Ovary (tissue), 10 donors: ENCODE measurements at places on chromosomes 1 and 21. TPM values are rescaled to one million over a fixed set of nuclear protein-coding genes. Genes with fewer than 3 reads are reported as not detected.

SMG5 gene
- 47.7 TPM for total RNA-seq

LCE1E gene
- not detected for total RNA-seq

MRPS15 gene
- total RNA-seq, result 48.8 TPM

LIN28A gene
- total RNA-seq, result 1.3 TPM

TM2D1 gene
- total RNA-seq, result 35.6 TPM

KRTAP19-3 gene
- total RNA-seq, result not detected

MASP2 gene
- 0.10 TPM for total RNA-seq

SPRR2E gene
- total RNA-seq, result 0.63 TPM

- H3K27ac ChIP-seq, result peak overlapping the region; percentile 80
- H3K4me1 ChIP-seq, result peaks cover 17% of the 10 kb centered on the region
- no peak overlapping the region for H3K4me3 ChIP-seq
- DNase-seq, result peak; percentile 87
Observed at GRCh38 chr1:9233241-9233941, 1.2 kb upstream of the H6PD start.

DNA sequence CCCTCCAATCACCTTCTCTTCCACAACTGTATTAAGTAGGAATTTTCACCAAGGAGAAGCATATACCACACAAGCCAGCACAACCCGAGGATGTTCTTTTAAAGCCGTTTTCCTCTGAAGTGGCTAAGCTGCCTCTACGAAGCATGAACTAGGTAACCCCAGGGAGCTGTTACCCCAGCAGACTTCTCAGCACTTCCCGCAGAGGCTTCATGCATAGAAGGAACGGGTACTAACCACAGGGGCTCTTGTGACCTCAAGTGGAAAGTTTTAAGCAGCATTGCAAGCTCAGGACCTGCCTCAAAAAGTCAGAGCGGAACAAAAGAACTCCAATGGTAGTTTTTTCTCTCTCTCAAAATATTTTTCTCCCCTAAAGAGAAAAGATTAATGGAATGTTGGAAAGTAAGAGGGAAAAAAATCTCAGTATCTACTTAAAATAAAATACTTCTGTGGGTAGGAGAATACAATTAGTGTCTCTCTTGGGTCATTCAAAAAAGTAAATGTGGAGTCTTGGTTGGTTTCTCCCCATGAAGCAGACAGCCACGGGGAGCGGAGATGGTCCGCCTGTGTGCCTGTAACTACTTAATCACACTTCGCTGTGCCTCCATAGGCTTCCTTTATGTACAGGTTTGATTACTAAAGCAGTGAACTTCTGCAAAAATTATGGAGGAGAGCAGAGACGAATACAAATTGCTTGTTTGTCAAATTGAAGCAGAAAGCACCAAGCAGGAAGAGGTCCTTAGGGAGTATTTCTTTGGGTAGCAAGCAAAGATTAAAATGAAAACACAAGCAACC is 40.9 kb downstream of the STX6 start:
- no peak for DNase-seq
- H3K4me1 ChIP-seq, result peaks cover 2% of the 10 kb centered on the region
- no peak overlapping the region for H3K4me3 ChIP-seq
- no peaks in the 10 kb centered on the region for H3K27me3 ChIP-seq

- H3K4me1 ChIP-seq, result no peaks in the 10 kb centered on the region
- no peaks in the 10 kb centered on the region for H3K27me3 ChIP-seq
- H3K4me3 ChIP-seq, result no peak overlapping the region
- no peak overlapping the region for H3K27ac ChIP-seq
- no peaks in the 10 kb centered on the region for H3K36me3 ChIP-seq
- DNase-seq, result no peak
Observed at GRCh38 chr1:71030026-71030425, 17.6 kb downstream of the PTGER3 start.

DNA sequence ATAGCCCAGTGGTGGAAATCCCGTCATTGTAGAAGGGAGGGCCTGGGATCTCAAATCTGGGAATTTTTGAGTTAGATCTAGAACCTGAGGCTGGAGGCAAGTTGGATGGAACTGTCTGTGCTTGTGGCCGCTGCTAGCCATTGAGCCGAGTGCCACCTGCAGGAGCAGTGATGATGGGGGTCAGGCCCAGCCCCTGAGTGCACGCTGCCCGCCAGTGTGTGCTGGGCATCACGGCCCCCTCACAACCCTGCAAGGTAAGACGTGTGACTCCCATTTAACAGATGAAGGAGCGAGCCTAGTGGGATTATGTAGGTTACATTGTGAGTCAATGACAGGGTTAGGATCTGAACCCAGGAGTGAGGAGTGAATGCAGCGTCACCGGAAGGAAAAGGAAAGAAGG is 407.2 kb downstream of the CAMTA1 start:
- H3K36me3 ChIP-seq, result no peaks in the 10 kb centered on the region
- no peaks in the 10 kb centered on the region for H3K4me1 ChIP-seq
- H3K27me3 ChIP-seq, result no peaks in the 10 kb centered on the region
- no peak overlapping the region for H3K4me3 ChIP-seq

GRCh38 chr1:178418284-178418955 is 78.3 kb downstream of the CLEC20A start:
- no peak for DNase-seq
- H3K27ac ChIP-seq, result no peak overlapping the region
- no peaks in the 10 kb centered on the region for H3K4me1 ChIP-seq
- H3K36me3 ChIP-seq, result no peaks in the 10 kb centered on the region
- no peaks in the 10 kb centered on the region for H3K27me3 ChIP-seq
- H3K4me3 ChIP-seq, result no peak overlapping the region

GRCh38 chr1:96515925-96516324 is 205.7 kb upstream of the PTBP2 start:
- no peaks in the 10 kb centered on the region for H3K27me3 ChIP-seq
- no peaks in the 10 kb centered on the region for H3K36me3 ChIP-seq
- no peak overlapping the region for H3K4me3 ChIP-seq
- no peak for DNase-seq

DNA sequence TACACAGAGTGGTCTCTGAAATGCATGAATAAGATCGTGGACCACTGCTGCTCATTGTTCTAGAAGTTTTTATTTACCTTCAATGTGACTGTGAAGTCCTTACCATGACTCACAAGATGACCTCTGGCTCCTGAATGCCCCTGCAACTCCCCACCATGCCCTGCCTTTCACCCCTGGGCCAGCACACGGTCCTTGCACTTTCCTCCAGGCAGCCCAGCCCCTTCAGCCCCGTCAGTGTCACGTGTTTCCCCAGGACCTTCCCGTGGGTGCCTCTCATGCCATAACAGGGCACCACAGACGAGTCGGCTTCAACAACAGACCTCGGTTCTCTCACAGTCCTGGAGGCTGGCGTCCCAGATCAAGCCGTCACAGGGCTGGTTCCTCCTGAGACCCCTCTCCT is 62.1 kb downstream of the B3GALT5 start:
- H3K27ac ChIP-seq, result no peak overlapping the region
- no peaks in the 10 kb centered on the region for H3K36me3 ChIP-seq
- DNase-seq, result no peak
- no peak overlapping the region for H3K4me3 ChIP-seq
- no peaks in the 10 kb centered on the region for H3K27me3 ChIP-seq

GRCh38 chr1:39509360-39510009 is 18.0 kb downstream of the BMP8A start:
- peak overlapping the region; percentile 50 for H3K27ac ChIP-seq
- H3K4me1 ChIP-seq, result no peaks in the 10 kb centered on the region
- H3K27me3 ChIP-seq, result no peaks in the 10 kb centered on the region
- no peak overlapping the region for H3K4me3 ChIP-seq

DNA sequence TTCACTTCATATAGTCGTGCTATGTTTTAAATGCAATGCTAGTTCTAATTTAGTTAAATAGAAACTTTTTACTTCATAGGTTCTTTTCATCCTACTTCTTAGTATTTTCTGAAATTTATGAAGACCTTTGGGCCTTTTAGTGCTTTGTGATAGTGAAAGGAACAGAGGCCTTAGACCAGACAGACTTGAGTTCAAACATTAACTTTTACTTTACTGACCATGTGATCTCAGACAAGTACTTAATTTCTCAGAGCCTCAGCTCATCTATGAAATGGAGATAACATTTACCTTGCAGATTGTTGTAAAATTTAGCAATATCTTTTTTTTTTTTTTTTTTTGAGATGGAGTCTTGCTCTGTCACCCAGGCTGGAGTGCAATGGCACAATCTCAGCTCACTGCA is 57.5 kb downstream of the AK5 start:
- no peak overlapping the region for H3K4me3 ChIP-seq
- H3K27ac ChIP-seq, result no peak overlapping the region
- H3K4me1 ChIP-seq, result no peaks in the 10 kb centered on the region
- no peak for DNase-seq

GRCh38 chr1:214843281-214843680 is 239.3 kb upstream of the KCNK2 start:
- no peaks in the 10 kb centered on the region for H3K4me1 ChIP-seq
- no peak overlapping the region for H3K27ac ChIP-seq
- no peaks in the 10 kb centered on the region for H3K36me3 ChIP-seq
- DNase-seq, result no peak
- H3K4me3 ChIP-seq, result no peak overlapping the region
- H3K27me3 ChIP-seq, result no peaks in the 10 kb centered on the region

DNA sequence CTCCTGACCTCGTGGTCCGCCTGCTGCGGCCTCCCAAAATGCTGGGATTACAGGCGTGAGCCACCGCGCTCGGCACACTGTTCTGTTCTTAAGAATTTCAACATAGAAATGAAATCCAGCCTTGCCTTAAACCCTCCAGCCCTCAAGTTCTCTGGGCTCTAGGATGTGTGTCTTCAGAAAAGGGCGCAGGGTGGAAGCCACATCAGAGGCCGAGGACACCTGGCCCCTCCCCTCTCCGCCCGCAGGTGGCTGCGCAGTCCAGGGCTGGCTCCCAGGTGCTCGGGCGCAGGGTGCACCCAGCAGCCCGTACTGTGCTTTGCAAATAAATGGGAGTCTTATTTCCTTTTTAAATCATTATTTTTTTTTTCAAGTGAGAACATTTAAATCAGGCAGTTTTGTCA is 2.0 kb upstream of the C1orf174 start:
- DNase-seq, result peak; percentile 57
- no peak overlapping the region for H3K4me3 ChIP-seq
- no peak overlapping the region for H3K27ac ChIP-seq
- no peaks in the 10 kb centered on the region for H3K36me3 ChIP-seq
- no peaks in the 10 kb centered on the region for H3K27me3 ChIP-seq

DNA sequence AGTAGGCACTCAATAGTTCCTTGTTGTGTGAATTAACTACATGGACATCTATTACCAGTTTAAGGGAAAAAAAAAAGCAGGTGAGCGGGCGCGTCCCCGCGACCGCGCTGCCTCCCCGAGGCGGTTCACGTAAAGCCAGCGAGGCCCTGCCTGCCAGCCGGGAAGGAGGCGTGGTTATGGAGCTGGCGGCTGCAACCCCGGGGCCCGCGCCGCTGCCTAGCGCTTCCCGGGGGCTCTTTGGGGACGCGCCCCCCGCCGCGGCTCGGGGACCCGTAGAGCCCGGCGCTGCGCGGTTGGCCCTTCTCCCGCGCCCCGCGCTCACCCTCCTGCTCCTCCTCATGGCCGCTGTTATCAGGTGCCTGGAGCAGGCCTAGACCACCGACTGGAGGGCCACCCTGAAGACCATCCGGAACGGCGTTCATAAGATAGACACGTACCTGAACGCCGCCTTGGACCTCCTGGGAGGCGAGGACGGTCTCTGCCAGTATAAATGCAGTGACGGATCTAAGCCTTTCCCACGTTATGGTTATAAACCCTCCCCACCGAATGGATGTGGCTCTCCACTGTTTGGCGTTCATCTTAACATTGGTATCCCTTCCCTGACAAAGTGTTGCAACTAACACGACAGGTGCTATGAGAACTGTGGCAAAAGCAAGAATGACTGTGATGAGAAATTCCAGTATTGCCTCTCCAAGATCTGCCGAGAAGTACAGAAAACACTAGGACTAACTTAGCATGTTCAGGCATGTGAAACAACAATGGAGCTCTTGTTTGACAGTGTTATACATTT is 2.6 kb upstream of the CC2D1B start:
- H3K27ac ChIP-seq, result no peak overlapping the region
- DNase-seq, result peak; percentile 58
- H3K36me3 ChIP-seq, result no peaks in the 10 kb centered on the region
- H3K27me3 ChIP-seq, result no peaks in the 10 kb centered on the region

- H3K4me1 ChIP-seq, result no peaks in the 10 kb centered on the region
- no peaks in the 10 kb centered on the region for H3K27me3 ChIP-seq
- H3K4me3 ChIP-seq, result no peak overlapping the region
- H3K36me3 ChIP-seq, result no peaks in the 10 kb centered on the region
Observed at GRCh38 chr1:77322061-77322900, 40.5 kb downstream of the AK5 start.

GRCh38 chr1:68321084-68321685 is 88.9 kb upstream of the WLS start:
- H3K4me3 ChIP-seq, result no peak overlapping the region
- peak; percentile 74 for DNase-seq
- H3K4me1 ChIP-seq, result peaks cover 11% of the 10 kb centered on the region
- H3K27ac ChIP-seq, result no peak overlapping the region

- H3K4me1 ChIP-seq, result no peaks in the 10 kb centered on the region
- no peaks in the 10 kb centered on the region for H3K36me3 ChIP-seq
Observed at GRCh38 chr1:35657851-35658250, 16.5 kb upstream of the PSMB2 start.

GRCh38 chr1:844472-845026 is 79.2 kb upstream of the SAMD11 start:
- no peak overlapping the region for H3K27ac ChIP-seq
- no peaks in the 10 kb centered on the region for H3K4me1 ChIP-seq
- no peak for DNase-seq
- H3K36me3 ChIP-seq, result no peaks in the 10 kb centered on the region
- no peaks in the 10 kb centered on the region for H3K27me3 ChIP-seq
- no peak overlapping the region for H3K4me3 ChIP-seq

- H3K36me3 ChIP-seq, result no peaks in the 10 kb centered on the region
- DNase-seq, result no peak
- no peak overlapping the region for H3K27ac ChIP-seq
- no peaks in the 10 kb centered on the region for H3K27me3 ChIP-seq
Observed at GRCh38 chr1:96073100-96073499, 648.5 kb upstream of the PTBP2 start.

DNA sequence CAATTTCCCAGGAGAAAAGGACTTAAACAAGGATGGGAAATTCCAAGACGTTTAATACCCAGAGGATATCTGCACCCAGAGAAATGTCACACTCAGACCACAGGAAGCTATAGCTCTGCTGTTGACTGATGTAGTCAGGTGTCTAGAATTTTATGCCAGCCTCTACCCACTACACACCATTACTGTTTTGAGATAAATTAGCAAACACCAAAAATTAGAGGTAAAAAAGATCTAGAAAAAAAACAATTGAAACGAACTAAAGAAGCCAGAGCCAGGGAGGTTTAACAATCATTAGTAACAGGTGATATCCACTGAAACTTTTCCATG is 519.9 kb downstream of the SMYD3 start:
- H3K27me3 ChIP-seq, result no peaks in the 10 kb centered on the region
- no peak overlapping the region for H3K4me3 ChIP-seq
- no peaks in the 10 kb centered on the region for H3K36me3 ChIP-seq
- no peak overlapping the region for H3K27ac ChIP-seq

GRCh38 chr21:38797470-38797869 is 8.3 kb upstream of the ETS2 start:
- no peak overlapping the region for H3K27ac ChIP-seq
- no peaks in the 10 kb centered on the region for H3K4me1 ChIP-seq
- H3K4me3 ChIP-seq, result no peak overlapping the region
- no peaks in the 10 kb centered on the region for H3K36me3 ChIP-seq
- H3K27me3 ChIP-seq, result no peaks in the 10 kb centered on the region
